Stimulated activated CD4-positive, alpha-beta T cell treated with anti-CD3 and anti-CD28 coated beads, Interleukin-1b, Interleukin-23, amount 100 ng/mL, for 1 hour (primary cell): ENCODE measurements at places on chromosomes 12 and 14.
A peak's percentile ranks its signal among the peaks of the same experiment; 100 is the strongest.

GRCh38 chr14:92516966-92517506 lies 3.5 kb downstream of the RIN3 start:
- no peak for DNase-seq

- DNase-seq, result no peak
Observed at GRCh38 chr12:102740141-102740955, 176.7 kb downstream of the PAH start.

DNA sequence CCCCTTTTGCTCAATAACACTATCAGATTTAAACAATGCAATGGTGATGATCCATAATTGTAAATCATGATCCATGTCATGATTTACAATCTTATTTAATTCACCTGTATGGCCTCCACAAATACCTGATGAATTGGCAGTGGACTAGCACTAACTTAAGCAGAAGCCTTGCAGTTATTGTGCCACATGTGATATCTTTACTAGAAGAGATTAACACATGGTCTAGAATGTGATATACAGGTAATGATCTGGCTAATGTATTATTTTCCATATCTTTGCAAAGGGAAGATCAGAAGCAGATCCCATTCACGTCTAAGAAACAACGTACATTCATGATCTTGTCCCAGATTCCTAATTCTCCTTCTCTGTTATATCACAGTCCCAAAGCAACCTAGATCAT lies 66.0 kb downstream of the EGLN3 start:
- no peak for DNase-seq

GRCh38 chr12:99431203-99431602 lies 216.3 kb upstream of the GARIN6 start:
- DNase-seq, result no peak

- DNase-seq, result no peak
Observed at GRCh38 chr12:2650261-2651067, 144.3 kb upstream of the FKBP4 start.

DNA sequence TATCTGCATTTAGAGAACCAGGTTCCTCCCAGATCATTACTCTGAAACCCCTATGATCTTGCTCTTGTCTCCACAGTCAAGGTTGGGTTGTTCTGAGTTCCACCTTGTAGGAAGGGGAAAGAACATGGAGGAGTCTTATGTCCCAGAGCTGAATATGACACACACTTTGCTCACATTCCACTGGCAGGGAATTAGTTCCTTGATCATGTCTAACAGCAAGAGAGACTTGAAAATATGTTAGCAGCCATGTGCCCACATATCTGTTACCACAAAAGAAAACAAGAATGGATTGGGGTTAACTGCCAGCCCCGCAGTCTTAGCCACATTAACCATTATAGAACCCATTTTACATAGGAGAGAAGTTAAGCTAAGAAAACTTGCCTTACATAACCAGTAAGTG lies 71.1 kb upstream of the MDM1 start:
- no peak for DNase-seq

- no peak for DNase-seq
Observed at GRCh38 chr12:18872770-18873169, 134.9 kb downstream of the CAPZA3 start.

GRCh38 chr14:52350445-52350844 lies 36.3 kb downstream of the PTGER2 start:
- DNase-seq, result no peak

DNA sequence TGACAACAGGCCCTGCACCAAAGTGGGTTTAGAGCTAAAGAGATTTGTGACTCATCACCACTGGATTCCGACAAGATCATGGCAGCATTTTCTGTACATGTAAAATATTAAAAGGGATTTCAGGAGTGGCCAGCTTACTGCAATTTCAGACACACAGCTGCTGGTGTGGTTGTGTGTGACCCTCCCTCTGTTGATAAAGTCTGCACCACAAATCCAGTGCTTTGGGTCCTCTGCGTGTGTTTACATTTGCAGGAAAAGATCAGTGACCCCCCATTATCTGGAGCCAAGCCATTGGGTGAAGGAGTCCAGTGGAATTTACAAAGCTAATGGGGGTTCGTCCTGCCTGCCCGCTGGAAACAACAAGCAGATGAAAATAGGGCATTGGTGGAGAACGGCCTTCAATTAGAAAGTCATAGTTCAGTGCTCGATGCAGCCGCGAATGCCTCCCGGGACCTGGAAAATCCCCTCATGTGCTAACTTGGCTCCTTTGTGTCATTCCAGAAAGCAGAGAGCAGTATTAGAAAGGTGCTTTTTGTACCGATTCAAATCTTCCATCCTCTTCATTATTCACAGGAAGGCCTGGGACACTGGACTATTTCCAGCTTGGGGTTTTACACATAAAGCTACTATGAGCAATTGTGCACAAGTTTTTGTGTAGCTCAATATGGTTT lies 188.5 kb upstream of the TMEM132C start:
- DNase-seq, result no peak

GRCh38 chr12:19038209-19038608 lies 91.3 kb upstream of the PLEKHA5 start:
- DNase-seq, result no peak

DNA sequence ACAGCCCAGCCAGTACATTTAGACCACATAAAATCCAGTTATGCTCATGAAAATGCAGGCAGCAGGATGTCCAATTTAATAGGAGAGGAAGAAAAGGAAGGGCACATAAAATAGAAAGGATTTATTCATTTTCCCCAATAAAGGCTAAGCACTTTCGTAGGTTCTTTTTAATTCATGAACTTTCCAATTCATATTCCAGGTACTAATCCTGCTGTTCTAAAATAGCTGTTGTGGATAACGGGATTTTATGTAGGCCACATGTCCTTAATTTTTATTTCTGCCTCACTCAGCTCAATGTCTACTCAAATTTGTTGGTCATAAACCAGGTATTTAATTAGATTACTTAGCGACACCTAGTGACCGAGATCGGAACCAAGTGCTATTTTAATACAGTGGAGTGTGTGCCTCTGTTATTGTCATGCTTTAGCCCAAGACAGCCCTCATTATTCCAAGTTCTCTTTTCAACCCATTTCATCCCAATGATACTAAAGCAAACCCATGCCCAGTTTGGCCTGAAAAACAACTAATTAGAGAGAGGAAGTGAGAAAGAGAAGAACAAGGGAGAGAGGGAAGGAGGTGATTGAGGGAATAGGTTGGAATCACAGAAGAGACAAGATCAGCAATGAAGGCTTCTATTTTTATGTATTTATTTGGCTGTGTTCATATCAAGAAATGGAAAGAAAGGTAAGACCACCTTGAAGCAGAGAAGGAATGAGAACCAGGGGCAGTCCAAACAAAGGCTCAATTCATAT lies 45.9 kb upstream of the IFNG-AS1 start:
- peak; percentile 13 for DNase-seq

DNA sequence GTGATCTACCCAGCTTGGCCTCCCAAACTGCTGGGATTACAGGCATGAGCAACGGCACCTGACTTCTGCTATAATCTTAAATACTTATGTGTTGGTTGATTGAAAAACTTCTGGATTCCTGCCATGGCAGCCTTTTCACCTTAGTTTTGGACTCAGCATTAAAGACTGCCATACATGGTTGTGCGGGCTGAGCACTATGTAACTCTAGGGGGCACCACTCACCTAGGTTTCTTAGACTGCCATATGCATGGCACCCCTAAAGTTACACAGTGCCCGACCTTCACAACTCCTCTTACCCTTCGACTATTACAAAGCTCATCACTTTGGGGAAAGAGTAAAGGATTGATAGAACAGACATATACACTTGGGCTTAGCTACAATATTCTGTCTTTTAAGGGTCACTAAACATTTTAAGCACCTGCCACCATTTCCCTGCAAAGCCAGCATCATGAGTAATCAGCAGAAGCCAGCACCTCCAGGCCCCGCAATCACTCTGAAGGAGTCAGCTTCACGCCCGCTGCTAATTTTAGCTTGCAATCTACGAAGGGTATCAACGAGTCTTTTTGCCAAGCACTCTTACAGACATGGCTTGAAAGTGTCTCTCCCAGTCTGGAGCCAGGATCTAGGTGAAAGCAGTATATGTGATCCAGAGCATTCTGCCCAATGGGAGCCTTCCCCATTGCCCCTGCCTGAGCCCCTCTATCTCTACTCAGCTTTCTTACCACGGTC lies 59.8 kb downstream of the SUDS3 start:
- no peak for DNase-seq

- no peak for DNase-seq
Observed at GRCh38 chr14:85060121-85060520, 469.8 kb upstream of the FLRT2 start.
